ENCODE measurements at places on chromosomes 3 and 15.

DNA sequence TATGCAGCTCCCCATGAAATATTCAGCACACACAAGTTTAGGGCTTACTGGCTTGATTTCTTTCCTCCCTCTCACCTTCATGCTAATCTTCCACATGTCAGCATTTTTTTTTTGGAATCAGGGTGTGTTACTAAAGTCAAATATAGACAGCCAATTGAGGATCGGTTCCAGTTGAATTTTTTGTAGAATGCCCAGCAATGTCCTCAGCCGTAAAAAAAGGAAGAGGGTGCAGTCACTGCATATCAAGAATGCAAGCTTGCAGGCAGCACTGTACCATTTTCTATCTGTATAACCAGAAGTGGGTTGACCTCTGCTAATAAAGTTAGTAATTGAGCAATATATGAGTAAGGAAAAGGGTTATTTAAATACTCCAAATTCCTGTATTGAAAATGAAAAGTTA, 51.4 kb upstream of the CHMP2B start:
- DNase-seq: no peak

GRCh38 chr3:179929091-179929529, 107.6 kb downstream of the PEX5L start:
- no peak for DNase-seq

DNA sequence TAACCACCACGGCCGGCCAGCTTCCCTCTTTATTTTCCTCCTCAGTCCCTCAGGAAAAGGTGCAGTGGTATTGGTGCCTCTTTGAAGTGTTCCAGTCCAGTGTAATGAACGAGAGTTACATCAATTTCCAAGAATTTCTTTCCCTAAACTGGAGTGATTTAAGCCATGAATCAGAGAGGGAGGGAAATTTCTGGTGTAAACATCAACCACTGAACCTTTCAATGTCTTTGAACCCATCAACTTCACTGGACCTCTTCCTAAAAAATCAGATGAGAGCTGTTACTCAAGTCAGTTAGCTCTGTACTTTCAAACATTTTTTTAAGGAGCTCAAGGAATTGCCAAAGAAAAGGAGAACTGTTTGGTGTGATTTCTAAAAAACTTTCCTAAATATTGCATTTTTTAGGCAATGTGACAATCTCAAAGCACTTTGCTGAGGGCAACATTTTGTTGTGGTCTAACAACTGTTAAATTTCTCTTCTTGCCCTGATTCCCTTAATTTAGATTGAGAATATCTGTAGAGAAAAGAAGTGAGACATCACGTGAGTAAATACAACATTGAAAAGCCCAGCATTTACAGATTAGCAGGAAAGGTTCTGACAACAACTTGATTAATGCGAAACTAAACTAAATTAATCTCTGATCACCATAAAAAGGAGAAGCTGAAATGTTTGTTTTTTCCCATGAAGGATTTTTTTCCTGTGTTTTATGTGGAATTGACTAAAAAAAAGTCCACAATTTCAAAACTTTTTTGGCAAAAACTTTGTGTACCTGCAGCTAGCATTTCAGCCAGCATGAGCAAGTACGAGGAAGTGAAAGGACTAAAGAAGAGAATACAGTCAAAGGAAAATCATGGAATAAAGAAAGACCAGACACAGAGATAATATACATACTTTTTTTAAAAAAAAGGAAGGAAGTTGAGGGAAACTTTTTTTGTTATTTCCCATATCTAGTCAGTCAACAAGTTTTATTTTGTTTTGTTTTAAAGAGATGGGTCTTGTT, 9.1 kb upstream of the DAZL start:
- no peak for DNase-seq

- no peak for DNase-seq
Measured at GRCh38 chr3:25313286-25313685, 114.8 kb upstream of the RARB start.

GRCh38 chr3:4736284-4736861, 242.9 kb upstream of the BHLHE40 start:
- DNase-seq: no peak

DNA sequence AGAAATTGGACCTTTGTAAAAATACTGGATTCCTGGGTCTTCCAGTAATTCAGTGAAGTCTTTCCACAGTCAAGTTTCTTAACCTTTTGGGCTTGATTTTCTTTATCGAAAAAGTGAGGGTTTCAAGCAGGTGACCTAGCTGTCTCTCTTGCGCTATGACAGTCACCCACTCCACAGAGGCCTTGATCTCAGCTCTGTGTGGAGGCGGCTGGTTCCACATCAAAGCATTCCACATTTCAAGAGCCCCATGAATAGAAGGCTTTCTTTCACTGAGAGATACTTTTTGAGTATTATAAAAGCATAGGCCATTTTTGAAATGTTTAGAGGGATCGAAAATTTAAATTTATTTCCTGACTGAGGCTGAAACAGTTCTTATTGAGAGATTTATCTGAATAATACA, 43.9 kb downstream of the GABRA5 start:
- DNase-seq: no peak

DNA sequence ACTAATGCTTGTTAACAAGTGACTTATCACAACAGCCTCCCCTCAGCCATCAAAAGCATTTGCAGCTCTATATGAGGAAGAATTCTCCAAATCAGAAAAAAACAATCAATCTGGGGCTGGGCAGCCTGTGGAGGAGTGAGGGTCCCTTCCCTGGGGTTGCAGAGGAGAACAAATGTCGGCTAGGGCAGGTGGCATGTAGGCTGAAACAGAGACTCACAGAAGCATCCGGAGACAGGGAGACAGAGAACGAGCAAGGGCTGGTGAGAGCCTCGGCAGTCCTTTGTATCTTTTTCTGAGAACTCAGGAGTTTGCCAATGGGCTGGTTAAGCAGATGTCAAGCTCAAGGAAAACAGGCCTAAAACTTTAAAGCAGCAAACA, 15.8 kb downstream of the ITGA11 start:
- DNase-seq: no peak

DNA sequence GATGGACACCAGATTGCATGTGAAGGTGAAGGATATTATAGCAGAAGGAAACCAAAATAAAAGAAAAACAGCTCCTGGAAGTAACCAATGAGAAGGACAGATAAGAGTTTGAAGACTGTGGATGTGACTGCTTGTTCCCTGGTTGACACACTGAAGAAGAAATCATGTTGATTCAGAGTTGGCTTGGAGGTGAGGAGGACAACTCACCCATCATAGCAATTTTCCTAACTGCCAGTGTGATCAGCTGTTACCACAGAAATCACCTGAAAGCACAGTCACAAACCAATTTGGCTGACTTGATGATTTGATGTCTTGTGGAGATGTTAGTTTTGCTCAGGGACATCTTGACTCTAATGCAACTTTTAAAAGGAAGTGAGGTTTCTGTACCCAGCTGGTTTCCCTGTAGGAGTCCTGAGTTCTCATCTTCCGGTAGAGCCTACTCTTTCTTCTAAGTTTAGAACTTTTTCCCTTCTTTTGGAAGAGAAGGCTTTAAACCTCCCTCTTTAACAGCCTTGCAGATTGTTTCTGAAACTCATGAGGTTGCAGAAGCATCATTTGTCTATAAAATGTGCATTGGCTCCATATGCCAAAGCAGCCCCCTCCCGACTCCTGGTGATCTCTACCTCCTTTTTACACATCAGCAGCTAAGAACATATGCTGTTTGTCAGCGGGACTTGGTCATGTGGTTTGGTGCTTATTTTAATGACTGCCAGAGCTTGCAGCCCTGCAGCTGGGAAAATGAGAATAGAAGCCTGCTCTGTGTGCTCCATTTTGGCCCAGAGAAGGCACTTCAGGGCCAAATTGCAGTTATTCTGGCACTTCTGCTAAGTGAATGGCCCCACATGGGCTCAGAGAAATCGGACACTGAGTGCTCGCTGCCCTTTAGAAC, 10.3 kb downstream of the ATG7 start:
- no peak for DNase-seq

- no peak for DNase-seq
Measured at GRCh38 chr15:79965846-79966630, 5.0 kb downstream of the BCL2A1 start.
